ENCODE measurements at places on chromosomes 5 and 9.

DNA sequence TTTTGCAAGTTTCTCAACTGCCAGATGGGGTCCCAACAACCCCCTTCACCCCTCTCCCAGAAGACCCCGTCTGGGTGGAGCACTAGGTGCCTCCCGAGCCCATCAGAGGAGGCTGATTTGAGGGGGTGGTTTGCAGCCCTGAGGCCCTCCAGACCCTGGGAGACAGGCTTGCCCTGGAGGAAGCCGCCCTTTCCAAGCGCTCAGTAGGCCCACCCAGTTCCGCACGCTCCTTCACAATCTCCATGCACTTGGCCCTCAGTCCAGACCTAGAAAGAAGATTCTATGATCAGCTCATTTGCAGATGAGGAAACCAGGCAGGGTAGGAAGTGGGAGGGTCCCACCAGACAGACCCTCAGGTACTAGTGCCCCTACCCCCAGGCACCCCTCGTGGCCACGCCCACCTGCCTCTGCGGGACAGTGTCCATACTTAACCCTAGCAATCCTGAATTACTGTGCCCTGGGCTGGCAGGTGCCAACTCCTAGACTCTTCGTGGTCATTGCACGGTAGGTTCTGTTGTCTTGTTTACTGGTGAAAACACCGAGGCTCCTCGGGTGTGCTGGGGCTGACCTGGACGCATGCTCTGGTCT lies 22.3 kb downstream of the OR2V1 start:
- no peak for DNase-seq

GRCh38 chr5:33468775-33469435 lies 28.1 kb downstream of the TARS1 start:
- no peak for DNase-seq

- no peak for DNase-seq
Measured at GRCh38 chr9:87354147-87354546, 143.5 kb upstream of the DAPK1 start.

DNA sequence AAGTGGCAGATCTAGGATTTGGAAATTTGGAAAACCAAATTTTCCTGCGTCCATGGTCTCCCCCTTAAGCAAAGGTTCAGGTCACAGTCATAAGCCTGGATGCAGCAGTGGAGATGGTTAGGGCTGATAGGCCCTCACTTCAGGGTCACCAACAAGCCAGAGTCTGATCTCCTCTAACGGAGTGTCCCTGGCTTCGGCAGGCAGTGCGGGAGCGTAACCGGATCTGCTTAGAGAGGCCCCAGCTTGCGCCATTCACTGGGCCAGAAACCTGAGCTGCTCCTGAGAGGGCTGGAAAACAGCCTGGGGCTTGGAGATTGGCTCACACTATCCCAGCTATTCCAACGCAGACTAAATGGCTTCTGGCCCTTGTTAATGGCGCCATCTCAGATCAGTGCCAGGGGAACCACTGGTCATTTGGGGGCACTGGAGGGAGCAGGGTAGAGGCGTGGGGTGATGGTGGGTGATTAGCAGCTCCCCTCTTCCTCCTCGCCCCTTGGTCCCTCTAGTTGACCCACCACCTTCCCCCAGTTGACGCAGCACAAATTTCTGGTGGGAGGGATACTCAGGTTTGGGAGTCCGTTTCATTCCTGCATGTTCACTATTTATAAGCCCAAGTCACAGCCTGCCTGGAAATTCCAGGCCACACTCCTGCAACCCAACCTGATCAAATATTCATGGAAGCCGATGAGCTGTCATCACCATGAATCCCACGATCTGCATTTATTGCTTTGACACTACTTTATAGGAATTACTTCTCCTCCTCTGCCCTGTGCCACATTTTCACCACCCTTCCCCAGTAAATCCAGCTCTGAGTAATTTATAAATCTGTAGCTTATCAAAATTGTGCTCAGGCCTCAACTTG lies 134.6 kb upstream of the CPEB4 start:
- DNase-seq, result no peak

DNA sequence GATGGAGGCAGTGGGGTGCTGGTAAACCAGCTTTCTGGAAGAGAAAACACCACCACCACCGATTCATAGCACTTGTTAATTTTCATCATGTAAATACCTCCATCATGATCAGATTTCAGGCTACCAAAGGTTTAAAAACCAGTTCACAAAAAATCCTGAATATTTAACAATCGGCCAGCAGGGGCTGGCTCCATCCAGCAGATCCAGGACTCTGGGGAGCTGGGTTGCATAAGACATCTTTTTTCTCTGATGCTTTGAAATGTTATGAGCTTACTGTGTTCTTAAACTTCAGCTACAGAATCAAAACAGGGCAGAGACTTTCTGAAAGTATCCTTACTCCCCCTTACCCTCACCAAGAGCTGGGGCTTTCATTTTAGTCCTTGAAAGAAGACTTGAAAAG lies 14.6 kb upstream of the RNF183 start:
- no peak for DNase-seq

GRCh38 chr9:122204055-122204454 lies 24.7 kb downstream of the LHX6 start:
- no peak for DNase-seq

GRCh38 chr9:33112094-33112493 lies 35.6 kb upstream of the SMU1 start:
- no peak for DNase-seq

DNA sequence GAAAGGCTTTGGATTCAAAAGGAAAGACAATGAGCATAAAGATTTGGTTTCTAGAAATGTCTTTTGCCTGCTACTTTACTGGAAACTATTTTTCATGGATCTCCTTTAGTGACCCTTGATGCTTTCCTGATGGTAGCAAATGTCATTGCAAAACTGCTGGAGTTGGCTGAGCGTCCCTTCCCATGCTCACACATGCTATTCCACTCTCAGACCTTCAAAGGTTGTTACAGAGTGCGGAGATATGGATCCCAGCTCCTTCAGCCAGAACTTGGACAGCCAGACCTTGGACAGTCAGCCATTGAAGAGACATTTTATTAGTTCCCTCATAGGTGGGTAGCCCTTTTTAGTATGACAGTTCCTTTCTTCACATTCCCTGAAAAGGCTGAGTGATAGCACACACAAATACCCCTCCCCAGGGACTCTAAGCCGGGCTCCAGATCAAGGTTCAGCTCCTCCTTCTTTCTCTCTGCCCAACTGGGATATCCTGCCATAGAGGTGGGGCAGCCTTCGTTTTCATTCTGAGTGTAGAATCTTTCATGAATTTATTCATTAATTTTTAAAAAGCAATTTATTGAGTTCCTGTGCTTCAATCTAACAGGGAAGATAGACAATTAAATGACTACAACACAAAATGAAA lies 153.3 kb upstream of the SLC44A1 start:
- DNase-seq, result no peak

- DNase-seq, result peak; percentile 52
Measured at GRCh38 chr5:95631255-95631958, 11.5 kb downstream of the GPR150 start.

- DNase-seq, result peak; percentile 86
Measured at GRCh38 chr5:54703133-54703532, 185.6 kb downstream of the SNX18 start.

- DNase-seq, result no peak
Measured at GRCh38 chr5:864492-865167, 13.8 kb upstream of the ZDHHC11 start.

GRCh38 chr5:68805444-68805843 lies 288.4 kb upstream of the SLC30A5 start:
- DNase-seq, result no peak

Measured in GM04504 (cell line).